ENCODE measurements at places on chromosomes 1 and 21. TPM values are rescaled to one million over a fixed set of nuclear protein-coding genes. Genes with fewer than 3 reads are reported as not detected.

DNA sequence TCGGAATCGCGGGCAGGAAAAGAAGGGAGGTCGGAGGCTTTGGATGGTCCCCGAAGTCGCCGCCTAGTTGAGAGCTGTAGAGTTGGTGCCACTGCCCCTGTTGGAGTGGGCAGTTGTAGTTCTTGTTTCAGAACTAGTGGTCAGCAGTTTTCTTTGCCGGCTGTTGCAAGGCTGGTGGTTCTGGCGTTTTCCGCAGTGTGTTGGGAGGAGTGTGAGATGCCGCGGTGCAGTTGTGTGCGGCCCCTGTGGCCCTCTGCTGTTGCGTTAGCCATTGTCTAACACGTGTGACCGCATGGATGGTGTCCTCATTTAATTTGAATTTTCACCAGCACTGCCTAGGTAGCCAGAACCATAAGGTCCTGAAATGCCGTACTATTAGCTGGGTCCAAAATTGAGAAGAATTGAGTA, 1.4 kb downstream of the ARF1 start:
- peak overlapping the region; percentile 100 for H3K27ac ChIP-seq
- peak overlapping the region; percentile 99 for H3K4me3 ChIP-seq
- peak; percentile 34 for DNase-seq
- H3K36me3 ChIP-seq: peaks cover 5% of the 10 kb centered on the region
- peaks cover 58% of the 10 kb centered on the region for H3K4me1 ChIP-seq

DNA sequence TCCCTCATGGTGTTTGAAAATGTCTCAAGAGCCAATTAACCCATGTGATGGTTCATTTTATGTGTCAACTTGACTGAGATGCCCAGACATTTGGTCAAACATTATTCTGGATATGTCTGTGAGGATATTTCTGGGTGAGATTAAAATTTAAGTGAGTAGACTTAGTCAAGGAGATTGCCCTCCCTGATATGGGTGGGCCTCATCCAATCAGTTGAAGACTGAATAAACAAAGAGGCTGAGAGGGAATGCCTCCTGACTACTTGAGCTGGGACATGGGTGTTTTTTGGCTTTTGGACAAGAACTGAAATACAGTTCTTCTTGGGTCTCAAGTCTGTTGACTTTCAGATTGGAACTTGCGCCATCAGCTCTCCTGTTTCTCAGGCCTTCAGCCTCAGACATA, 89.4 kb upstream of the SPATA6 start:
- H3K36me3 ChIP-seq: no peaks in the 10 kb centered on the region
- no peaks in the 10 kb centered on the region for H3K27me3 ChIP-seq
- DNase-seq: no peak
- H3K4me3 ChIP-seq: no peak overlapping the region
- H3K4me1 ChIP-seq: peaks cover 4% of the 10 kb centered on the region
- H3K27ac ChIP-seq: no peak overlapping the region

DNA sequence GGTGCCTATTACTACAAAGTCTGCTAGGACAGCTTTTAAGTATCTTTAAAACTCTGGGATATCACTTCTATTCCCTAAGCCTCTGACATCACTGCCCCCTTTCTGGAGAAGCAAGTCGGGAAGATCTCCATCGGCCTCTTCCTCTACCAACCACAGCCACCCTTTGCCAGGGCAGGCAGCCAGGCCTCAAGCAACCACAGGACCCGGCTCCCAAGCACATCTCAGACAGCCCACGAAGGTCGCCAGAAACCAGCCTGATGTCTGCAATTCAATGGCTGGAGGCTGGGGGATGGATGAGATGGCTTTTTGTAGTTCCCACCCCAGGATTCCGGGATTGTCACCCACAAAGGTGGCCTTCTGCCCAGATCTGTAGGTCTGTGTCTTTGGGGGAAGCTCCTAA, 70.7 kb downstream of the LGR6 start:
- H3K27ac ChIP-seq: no peak overlapping the region
- H3K4me1 ChIP-seq: no peaks in the 10 kb centered on the region
- H3K4me3 ChIP-seq: no peak overlapping the region
- no peaks in the 10 kb centered on the region for H3K36me3 ChIP-seq
- H3K27me3 ChIP-seq: peaks cover 3% of the 10 kb centered on the region

GRCh38 chr21:23016617-23017016, 2018.4 kb downstream of the NCAM2 start:
- H3K27ac ChIP-seq: no peak overlapping the region
- no peaks in the 10 kb centered on the region for H3K27me3 ChIP-seq
- H3K36me3 ChIP-seq: no peaks in the 10 kb centered on the region
- H3K4me1 ChIP-seq: no peaks in the 10 kb centered on the region
- DNase-seq: no peak

- H3K27me3 ChIP-seq: no peaks in the 10 kb centered on the region
- no peak for DNase-seq
- H3K4me1 ChIP-seq: no peaks in the 10 kb centered on the region
Observed at GRCh38 chr21:24420689-24421088, 1186.6 kb downstream of the MRPL39 start.

TFF3 gene
- polyA plus RNA-seq: 0.92 TPM

GPR25 gene
- not detected for polyA plus RNA-seq

DNA sequence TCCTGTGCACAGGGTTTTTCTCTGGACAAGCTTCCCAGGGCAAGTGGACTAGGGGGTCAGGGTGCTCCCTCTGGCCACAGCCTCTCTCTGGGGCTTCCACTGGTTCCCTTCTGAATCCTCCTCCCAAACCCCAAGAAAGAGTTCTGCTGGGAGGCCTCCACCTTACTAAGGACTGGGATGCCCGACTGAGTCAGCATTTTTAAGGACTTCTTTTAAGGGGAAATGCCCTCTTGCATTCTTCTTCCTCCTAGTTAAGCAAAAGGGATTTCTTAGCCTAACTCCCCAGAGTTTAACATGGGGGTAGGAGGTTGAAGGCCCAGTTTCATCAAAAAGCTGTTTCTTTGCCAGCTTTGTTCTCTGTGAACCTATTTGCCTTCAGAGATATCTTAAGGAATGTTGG, 99.7 kb upstream of the KRTAP19-8 start:
- no peaks in the 10 kb centered on the region for H3K27me3 ChIP-seq
- H3K4me3 ChIP-seq: no peak overlapping the region
- H3K27ac ChIP-seq: no peak overlapping the region

DNA sequence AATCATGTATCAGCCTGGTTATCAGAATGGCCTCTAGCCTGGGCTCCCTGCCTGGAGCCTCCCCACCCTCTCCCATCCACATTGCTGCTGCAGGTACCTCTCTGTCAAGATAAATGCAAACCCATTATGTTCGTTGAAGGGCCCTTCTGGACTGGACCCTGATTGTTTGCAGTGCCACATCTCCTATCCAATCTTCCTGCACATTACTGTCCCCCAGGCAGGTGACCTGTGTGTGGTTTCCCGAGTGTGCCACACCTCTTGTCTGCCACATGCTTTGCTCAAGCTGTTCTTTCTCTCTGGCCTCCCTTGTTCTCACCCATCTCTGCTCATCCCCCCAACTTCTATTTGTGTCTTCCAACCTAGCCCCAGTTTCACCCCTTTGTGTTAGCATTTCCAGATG, 32.4 kb downstream of the IER5 start:
- no peaks in the 10 kb centered on the region for H3K4me1 ChIP-seq
- no peak overlapping the region for H3K4me3 ChIP-seq
- no peak overlapping the region for H3K27ac ChIP-seq
- no peaks in the 10 kb centered on the region for H3K36me3 ChIP-seq
- DNase-seq: no peak

DNA sequence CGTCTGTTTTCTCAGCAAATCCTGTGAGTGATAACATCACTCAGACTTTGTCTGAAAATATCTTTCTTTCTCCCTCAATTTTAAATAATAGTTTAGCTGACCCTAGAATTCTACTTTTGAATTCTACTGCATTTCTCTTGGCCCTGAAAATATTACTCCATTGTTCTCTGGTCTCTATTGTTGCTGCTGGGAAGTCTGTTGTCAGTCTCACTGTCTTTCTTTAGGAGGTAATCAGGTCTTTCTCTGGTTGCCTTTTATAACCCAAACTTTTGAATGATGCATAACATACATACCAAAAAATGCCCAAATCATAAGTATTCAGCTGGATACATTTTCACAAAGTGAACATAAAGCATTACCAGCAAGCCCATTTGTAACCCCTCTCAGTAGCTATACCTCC, 100.0 kb downstream of the MATN1 start:
- H3K27ac ChIP-seq: no peak overlapping the region
- H3K4me1 ChIP-seq: no peaks in the 10 kb centered on the region
- H3K36me3 ChIP-seq: no peaks in the 10 kb centered on the region
- H3K4me3 ChIP-seq: no peak overlapping the region

MASP2 gene
- not detected for polyA plus RNA-seq

DNA sequence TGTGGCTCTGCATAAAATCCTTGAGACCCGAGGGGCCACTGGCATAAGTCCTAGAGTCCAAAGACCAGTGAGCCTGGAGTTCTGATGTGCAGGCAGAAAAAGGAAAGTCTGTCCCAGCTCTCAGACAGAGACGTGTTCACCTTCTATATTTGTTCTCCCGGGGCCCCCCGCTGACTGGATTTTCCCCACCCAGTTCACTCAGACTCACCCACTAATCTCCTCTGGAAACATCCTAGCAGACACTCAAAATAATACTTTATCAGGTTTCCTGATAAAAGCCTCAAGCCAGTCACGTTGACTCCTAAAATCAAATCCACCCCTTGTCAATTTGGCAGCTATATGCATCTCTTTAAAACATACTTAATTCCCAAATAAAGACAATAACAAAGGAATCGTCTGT, 1084.2 kb upstream of the NCAM2 start:
- no peaks in the 10 kb centered on the region for H3K36me3 ChIP-seq
- no peak overlapping the region for H3K4me3 ChIP-seq
- no peak overlapping the region for H3K27ac ChIP-seq
- no peak for DNase-seq

DNA sequence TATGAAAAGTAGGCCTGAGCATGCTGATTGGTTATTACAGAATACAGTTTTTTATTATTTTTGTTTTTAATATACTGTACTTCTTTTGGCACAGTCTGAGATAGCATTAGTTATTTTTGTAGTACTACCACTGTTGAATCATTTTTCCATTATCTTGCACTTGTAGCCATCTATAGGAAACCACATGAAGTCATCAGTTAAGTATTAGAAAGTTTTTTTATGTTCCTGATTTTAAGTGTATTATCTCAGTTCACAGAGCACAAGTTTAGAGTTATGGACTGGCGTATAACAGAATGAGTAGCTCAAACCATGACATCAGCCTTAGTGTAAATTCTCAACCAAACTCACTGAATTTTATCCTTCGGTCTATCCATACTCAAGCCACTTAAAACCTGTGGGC, 22.8 kb downstream of the DHX9 start:
- H3K27me3 ChIP-seq: no peaks in the 10 kb centered on the region
- H3K36me3 ChIP-seq: peaks cover 12% of the 10 kb centered on the region
- no peaks in the 10 kb centered on the region for H3K4me1 ChIP-seq
- no peak for DNase-seq
- no peak overlapping the region for H3K4me3 ChIP-seq
- no peak overlapping the region for H3K27ac ChIP-seq

GRCh38 chr21:30216041-30216723, at the start of gene CLDN8:
TSS of gene CLDN8 (minus strand) at chr21:30216097. CDS start at chr21:30215925, 172 bp downstream.
- H3K27me3 ChIP-seq: no peaks in the 10 kb centered on the region
- H3K4me3 ChIP-seq: no peak within 1 kb of the TSS
- DNase-seq: no peak
- no peaks in the 10 kb centered on the region for H3K4me1 ChIP-seq

- no peak for DNase-seq
- H3K36me3 ChIP-seq: no peaks in the 10 kb centered on the region
- no peaks in the 10 kb centered on the region for H3K4me1 ChIP-seq
- no peak overlapping the region for H3K4me3 ChIP-seq
Observed at GRCh38 chr1:116033322-116033721, 57.0 kb downstream of the SLC22A15 start.

HRNR gene
- not detected for polyA plus RNA-seq

- H3K27ac ChIP-seq: no peak overlapping the region
- no peak for DNase-seq
- H3K4me3 ChIP-seq: no peak overlapping the region
- H3K36me3 ChIP-seq: no peaks in the 10 kb centered on the region
- no peaks in the 10 kb centered on the region for H3K4me1 ChIP-seq
Observed at GRCh38 chr21:26555540-26556146, 17.4 kb downstream of the CYYR1 start.

RAB42 gene
- 0.16 TPM for polyA plus RNA-seq

NCF2 gene
- 0.51 TPM for polyA plus RNA-seq

C1QC gene
- polyA plus RNA-seq: 10.4 TPM

- no peaks in the 10 kb centered on the region for H3K27me3 ChIP-seq
- peak overlapping the region; percentile 10 for H3K27ac ChIP-seq
- H3K4me1 ChIP-seq: peaks cover 45% of the 10 kb centered on the region
Observed at GRCh38 chr1:167268347-167268787, 47.7 kb downstream of the POU2F1 start.

DNA sequence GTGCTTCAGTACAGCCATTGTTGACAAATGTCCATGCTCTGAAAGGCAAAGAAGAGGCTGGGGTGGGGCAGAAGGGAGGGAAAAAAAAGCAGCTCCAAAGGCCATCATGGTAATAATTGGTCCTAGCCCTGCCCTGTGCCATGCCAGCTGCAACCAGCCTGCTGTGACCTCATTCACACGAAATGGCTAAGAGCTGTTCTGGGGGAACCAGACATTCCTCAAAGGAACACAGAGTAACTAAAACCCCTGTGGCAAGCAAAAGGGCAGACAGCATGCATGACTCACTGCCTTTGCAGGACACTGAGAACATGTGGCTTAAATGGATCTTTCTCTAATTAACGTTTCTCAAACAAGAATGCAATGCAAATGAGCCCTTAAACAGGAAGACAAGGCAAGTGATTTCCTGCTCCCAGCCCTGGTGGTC, 42.3 kb downstream of the STYXL2 start:
- DNase-seq: peak; percentile 84
- H3K36me3 ChIP-seq: no peaks in the 10 kb centered on the region
- H3K27ac ChIP-seq: peak overlapping the region; percentile 62
- H3K4me3 ChIP-seq: no peak overlapping the region
- peaks cover 25% of the 10 kb centered on the region for H3K4me1 ChIP-seq
- no peaks in the 10 kb centered on the region for H3K27me3 ChIP-seq

CSF3R gene
- polyA plus RNA-seq: 0.73 TPM

ZNF648 gene
- polyA plus RNA-seq: not detected

GRCh38 chr1:94490556-94490955, 51.0 kb downstream of the F3 start:
- H3K36me3 ChIP-seq: peaks cover 64% of the 10 kb centered on the region
- no peak for DNase-seq
- no peak overlapping the region for H3K27ac ChIP-seq
- H3K27me3 ChIP-seq: no peaks in the 10 kb centered on the region
- H3K4me3 ChIP-seq: no peak overlapping the region

GRCh38 chr1:60850084-60850483, 232.3 kb upstream of the NFIA start:
- no peaks in the 10 kb centered on the region for H3K27me3 ChIP-seq
- H3K4me3 ChIP-seq: no peak overlapping the region
- H3K36me3 ChIP-seq: no peaks in the 10 kb centered on the region
- H3K27ac ChIP-seq: no peak overlapping the region

GRCh38 chr1:117267232-117267774, 56.6 kb upstream of the VTCN1 start:
- H3K27me3 ChIP-seq: no peaks in the 10 kb centered on the region
- H3K4me1 ChIP-seq: no peaks in the 10 kb centered on the region
- no peaks in the 10 kb centered on the region for H3K36me3 ChIP-seq
- H3K27ac ChIP-seq: no peak overlapping the region
- no peak overlapping the region for H3K4me3 ChIP-seq

- DNase-seq: no peak
- H3K4me1 ChIP-seq: peaks cover 16% of the 10 kb centered on the region
- no peak overlapping the region for H3K27ac ChIP-seq
- H3K27me3 ChIP-seq: no peaks in the 10 kb centered on the region
- no peak overlapping the region for H3K4me3 ChIP-seq
Observed at GRCh38 chr1:182149411-182149965, 88.0 kb upstream of the ZNF648 start.

KRTAP19-2 gene
- not detected for polyA plus RNA-seq

PPFIA4 gene
- polyA plus RNA-seq: 28.3 TPM

All from psoas muscle (tissue), 8 donors.